Activated gamma-delta T cell (primary cell): ENCODE measurements at places on chromosomes 1 and 21.

GRCh38 chr21:28801906-28802305 lies 190.8 kb downstream of the LTN1 start:
- DNase-seq: no peak

- no peak for DNase-seq
These were observed 803 bp upstream of the RHBG start for GRCh38 chr1:156368157-156368658.

- no peak for DNase-seq
These were observed 8.6 kb downstream of the RAP1A start for GRCh38 chr1:111628153-111628552.

GRCh38 chr1:204075139-204075521 lies 2.2 kb downstream of the SOX13 start:
- DNase-seq: no peak

DNA sequence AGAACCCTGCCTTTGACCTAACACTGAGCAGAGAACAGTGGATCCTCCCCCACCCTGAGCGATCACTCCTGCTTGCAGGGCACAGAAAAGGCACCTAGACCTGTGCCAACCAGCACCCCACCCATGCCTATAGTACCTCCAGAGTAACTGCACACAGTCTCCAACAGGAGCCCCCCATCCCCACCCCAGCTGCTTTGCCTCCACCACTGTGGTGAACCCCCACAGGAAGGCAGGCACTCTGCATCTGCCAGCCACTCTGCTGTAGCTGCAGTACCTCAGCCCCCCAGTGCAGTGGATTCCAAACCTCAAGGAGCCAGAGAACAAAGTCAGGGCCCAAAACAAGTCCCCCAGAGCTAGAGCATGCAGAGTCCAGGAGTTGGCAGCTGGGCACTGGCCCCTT lies 10.7 kb downstream of the SPATC1L start:
- no peak for DNase-seq

GRCh38 chr1:99457381-99458165 lies 188.3 kb upstream of the PALMD start:
- DNase-seq: no peak

- DNase-seq: no peak
These were observed 150.1 kb downstream of the PLXNA2 start for GRCh38 chr1:208093754-208094719.

DNA sequence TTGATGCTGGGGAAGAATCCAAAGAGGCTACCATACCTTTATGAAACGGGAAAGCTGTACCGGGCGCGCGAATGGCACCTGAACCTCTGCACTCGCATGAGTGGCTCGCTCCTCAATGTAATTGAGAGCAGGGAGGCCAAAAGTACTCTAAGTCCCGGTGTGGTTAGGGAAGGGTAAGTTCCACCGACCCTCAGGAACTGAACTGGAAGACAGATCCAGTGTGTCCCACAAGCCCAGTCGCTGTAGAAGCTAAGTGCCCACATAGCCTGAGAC lies 1.0 kb downstream of the GATAD2B start:
- no peak for DNase-seq

- no peak for DNase-seq
These were observed 7.6 kb downstream of the OLIG2 start for GRCh38 chr21:33033094-33033951.

- DNase-seq: no peak
These were observed 25.4 kb upstream of the RGS16 start for GRCh38 chr1:182629499-182630096.

- no peak for DNase-seq
These were observed 31.9 kb upstream of the IVNS1ABP start for GRCh38 chr1:185348985-185349384.

- DNase-seq: no peak
These were observed 38.2 kb downstream of the MAPKAPK2 start for GRCh38 chr1:206722751-206723461.

GRCh38 chr1:64004451-64005025 lies 198.9 kb upstream of the UBE2U start:
- no peak for DNase-seq

DNA sequence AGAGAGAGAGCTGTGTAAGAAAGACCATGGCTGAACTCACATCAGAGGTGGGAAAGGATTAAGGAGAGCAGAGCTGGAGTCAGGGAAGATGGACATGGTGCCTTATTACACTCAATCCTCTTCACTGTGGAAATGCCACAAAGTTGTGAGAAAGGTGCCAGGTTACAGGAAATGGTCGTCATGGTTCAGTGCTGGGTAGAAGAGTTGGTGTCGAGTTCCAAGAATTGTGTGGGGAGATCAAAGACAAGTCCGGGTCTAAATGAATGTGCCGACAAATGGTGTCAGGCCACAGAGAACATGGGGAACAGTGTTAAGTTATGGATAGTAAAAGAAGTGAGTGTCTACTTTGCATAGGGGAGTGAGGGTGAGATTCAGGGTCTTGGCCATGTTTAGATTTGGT lies 40.9 kb downstream of the LAMC2 start:
- DNase-seq: no peak

DNA sequence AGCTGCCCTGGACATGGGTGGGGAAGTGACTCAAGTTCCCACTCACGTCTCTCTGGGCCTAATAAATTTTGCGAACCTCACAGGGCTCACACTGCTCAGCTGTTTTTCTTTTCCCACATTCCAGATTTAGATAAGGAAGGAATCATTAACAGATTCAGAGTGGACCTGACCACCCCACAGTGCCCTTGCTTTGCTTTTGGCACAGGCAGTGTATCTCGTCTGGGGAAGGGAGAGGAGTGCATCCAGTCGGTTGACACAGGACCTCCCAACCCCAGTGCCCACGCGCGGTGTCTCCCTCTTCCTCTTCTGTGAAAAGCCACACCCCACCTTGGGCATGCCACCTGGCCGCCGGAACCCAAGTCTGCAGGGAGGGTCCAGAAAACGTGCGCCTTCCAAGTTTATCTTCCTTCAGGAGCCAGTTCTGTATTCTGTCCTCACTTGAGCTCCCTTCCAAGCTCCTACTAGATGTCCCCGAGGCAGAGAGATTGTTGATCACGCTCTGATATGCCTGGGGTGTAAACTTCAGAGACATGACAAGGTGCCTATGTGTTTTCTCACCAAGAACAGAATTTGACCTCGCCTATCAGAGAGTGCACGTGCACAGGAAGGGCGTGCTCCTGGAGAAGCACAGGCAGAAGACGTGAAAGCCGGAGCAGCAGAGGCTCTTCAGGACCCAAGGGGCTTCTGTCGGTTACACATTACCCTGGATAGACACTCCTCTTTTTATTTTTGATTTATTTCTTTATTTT lies 9.5 kb upstream of the SLC2A5 start:
- no peak for DNase-seq

GRCh38 chr1:16133007-16133961 lies 22.6 kb downstream of the EPHA2 start:
- no peak for DNase-seq

GRCh38 chr21:25560271-25560685 lies 47.0 kb downstream of the MRPL39 start:
- no peak for DNase-seq

GRCh38 chr1:212188599-212189351 lies 96.4 kb upstream of the PPP2R5A start:
- DNase-seq: no peak

DNA sequence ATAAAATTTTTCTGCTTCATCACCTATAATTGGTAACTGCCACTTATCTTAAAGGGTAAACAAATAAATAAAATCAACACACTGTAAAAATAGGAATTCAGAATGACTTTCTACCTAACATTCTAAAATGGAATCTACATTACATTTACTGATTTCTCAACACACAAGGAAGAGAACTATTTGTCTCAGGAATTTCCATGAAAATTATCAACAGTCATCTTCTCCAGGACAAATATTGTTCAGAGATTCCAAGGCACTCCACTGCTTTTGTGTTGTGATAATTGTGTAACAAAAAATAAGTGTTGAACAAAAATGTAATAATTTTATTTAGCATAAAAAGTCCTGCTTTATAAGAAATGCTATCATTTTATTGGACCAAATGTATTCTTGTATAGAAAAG lies 7.3 kb downstream of the ODF2L start:
- DNase-seq: no peak

- DNase-seq: no peak
These were observed 14.1 kb upstream of the ATP1A4 start for GRCh38 chr1:160137216-160137862.

DNA sequence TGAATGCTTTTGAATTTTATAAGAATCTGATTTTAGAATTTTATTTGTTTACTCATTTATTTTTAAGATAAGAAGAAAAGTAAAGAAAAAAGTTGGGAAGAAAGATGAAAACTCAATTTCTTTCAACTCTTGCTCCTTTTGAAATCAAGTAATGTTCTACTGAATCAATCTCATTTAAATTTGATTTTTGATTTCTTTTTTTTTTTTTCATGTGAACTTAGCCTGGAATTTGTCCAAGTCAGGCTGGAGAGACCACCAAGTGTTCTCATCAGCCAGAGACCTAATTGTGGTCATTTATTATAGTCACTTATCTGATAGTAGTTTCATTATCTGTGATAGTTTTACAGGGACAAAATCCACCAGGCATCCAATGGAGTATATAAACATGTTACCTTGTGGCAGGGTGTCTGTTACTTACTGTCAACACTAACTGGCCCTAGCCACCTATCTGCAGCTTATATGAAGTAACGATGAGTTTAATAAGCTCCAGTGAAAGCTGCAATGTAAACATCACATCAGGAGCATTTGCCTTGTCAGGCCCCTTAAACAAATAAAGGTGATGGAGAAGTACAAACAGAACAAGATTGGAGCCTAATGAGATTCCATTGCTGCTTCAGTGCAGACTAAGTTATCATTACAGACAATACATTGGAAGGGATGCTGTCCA lies 39.2 kb downstream of the HLX start:
- no peak for DNase-seq

- DNase-seq: no peak
These were observed 2.3 kb downstream of the HS2ST1 start for GRCh38 chr1:86916752-86917151.

DNA sequence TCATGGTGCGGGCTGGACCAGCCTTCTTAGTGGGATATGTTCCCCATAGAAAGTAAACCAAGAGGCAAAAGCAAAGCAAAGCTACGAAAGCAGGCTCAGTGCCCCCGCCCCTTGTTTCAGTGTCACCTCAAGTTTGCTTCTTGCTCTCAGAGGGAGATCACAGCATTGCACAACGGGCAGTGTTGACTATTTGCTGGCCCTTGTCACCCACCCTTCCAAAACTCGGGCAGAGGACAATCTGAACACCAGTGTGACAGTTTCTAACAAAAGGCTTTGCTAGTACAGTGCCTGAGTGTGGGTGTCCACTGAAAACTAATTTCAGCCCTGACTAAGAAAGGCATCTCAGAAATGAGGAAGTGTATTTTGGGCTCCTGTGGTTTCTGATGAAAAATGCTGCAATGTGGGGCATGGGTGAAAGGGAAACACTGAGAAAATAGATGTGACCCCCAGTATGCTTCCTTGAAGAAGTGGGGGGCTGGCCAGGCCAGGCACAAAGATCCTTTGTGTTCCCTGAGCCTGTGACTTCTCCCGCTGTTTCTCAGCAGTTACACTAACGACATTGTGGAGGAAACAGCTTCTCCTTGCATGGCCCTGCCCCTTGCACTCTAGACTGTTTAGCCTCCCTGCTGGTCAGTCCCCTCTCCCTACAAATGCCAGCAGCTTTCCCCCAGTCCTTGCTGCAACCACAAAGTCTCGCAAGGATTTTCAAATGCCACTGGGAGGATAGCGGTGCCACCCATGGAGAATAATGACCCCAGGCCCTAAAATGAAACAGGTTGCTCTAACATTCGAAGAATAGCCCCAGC lies 33.3 kb upstream of the KCNE1 start:
- no peak for DNase-seq

- DNase-seq: no peak
These were observed 300.8 kb downstream of the RRAGC start for GRCh38 chr1:38558500-38559445.

DNA sequence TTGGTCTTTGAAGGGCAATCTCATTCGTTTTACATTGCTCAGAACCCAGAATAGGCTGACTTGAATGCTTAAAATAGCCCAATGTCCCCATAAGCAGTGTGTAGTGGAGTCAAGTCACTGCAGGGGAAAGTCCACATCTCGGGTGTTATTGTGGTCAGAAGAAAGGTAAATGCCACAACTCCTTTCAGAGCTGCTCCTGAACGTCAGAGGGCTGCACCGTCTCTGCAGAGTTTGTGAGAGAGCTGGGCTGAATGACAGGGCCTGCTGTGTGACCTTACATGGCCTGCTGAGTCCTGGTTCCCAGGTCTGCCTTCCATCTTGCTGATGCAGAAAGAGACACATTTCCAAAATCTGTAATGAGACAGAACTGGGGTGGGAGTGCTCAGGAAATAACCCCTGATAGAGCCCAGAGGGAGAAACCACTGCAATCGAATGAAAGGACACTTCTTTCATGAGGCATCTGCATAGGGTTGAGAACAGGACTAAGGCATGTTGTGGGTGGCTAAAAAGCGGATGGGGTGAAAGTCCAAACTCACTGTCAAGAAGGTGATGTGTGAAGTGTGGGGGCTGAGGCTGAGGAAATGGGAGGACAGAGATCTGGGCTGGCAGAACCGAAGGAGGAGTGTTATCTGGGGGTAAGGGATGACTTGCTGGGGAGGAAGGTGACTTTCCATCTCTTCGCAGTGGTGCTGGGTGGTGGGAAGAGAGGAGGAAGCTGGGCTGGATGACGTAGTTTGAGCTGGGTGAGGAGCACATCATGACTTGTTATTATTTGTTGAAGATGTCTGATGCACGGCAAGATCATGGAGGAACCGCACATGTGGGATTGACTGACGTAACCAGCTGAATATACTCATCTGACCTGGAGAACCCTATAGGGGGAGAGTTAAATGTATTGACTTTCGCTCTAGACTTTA lies 33.7 kb downstream of the XCL2 start:
- no peak for DNase-seq

- DNase-seq: no peak
These were observed 18.0 kb downstream of the SLC2A7 start for GRCh38 chr1:9008236-9008635.

GRCh38 chr1:30195424-30196134 lies 527.8 kb downstream of the MATN1 start:
- no peak for DNase-seq

DNA sequence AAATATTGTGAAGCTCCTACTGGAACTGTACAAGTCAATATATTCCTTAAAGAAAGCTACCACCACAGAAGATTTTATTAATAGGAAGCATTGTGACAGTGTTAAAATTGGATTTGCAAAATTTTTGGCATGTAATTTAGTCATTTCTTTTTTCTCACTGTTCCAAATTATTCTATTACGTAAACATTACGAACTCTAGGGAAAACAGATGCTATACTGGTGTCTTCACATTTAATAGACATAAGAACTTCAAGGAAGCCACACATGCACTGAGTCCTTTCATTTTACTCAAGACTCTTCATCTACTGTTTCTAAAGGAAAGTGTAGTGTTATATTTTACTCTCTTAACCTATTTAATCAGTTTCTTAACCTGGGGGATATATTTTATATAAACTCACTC lies 135.4 kb downstream of the HMCN1 start:
- no peak for DNase-seq
